ENCODE measurements at places on chromosomes 6 and 20. TPM values are rescaled to one million over a fixed set of nuclear protein-coding genes. Genes with fewer than 3 reads are reported as not detected.

- no peak overlapping the region for H3K27ac ChIP-seq
- H3K4me1 ChIP-seq: peaks cover 4% of the 10 kb centered on the region
- DNase-seq: no peak
- peaks cover 5% of the 10 kb centered on the region for H3K36me3 ChIP-seq
Observed at GRCh38 chr6:109351231-109352130, 30.8 kb downstream of the CD164 start.

- H3K4me3 ChIP-seq: peak overlapping the region; percentile 76
- no peaks in the 10 kb centered on the region for H3K27me3 ChIP-seq
- peak; percentile 38 for DNase-seq
- H3K4me1 ChIP-seq: peaks cover 4% of the 10 kb centered on the region
- peak overlapping the region; percentile 89 for H3K27ac ChIP-seq
- H3K36me3 ChIP-seq: no peaks in the 10 kb centered on the region
Observed at GRCh38 chr6:146543940-146544615, 445 bp downstream of the RAB32 start.

DNA sequence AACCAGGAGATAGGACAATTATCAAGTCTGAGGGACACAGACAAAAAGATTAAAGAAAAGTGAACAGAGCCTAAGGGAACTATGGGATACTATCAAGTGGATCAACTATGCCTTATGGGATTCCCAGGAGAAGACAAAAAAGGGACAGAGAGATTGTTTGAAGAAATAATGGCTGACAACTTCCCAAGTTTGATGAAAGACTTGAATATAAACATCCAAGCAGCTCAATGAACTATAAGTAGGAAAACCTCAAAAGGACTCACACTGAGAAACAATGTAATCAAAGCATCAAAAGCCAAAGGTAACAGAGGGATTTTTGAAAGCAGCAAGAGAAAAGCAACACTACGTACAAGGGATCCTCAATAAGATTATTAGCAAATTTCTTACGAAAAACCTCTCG lies 11.0 kb downstream of the ZNF133 start:
- H3K4me3 ChIP-seq: no peak overlapping the region
- H3K27me3 ChIP-seq: no peaks in the 10 kb centered on the region
- DNase-seq: no peak

- peak; percentile 52 for DNase-seq
- peaks cover 56% of the 10 kb centered on the region for H3K36me3 ChIP-seq
- no peak overlapping the region for H3K27ac ChIP-seq
- H3K4me3 ChIP-seq: no peak overlapping the region
Observed at GRCh38 chr6:160035693-160036330, 66.9 kb downstream of the IGF2R start.

DNA sequence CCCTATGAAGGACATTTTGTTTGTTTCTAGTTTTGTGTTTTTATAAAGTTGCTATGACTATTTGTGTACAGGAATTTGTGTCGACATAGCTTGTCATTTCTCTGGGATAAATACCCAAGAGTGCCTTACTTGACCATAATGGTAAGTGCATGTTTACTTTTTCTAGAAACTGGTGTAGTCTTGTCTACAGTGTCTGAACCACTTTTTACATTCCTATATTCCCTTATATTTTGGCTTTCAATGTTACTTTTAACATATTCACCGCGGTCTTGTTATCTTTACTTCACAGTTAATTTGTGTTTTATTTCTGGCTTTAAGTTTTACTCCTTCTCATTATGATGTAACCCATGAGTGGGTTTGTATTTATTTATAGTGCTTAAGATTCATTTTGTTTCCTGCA lies 444.4 kb upstream of the RGS17 start:
- no peaks in the 10 kb centered on the region for H3K27me3 ChIP-seq
- H3K4me1 ChIP-seq: no peaks in the 10 kb centered on the region
- H3K27ac ChIP-seq: no peak overlapping the region
- no peaks in the 10 kb centered on the region for H3K36me3 ChIP-seq

- no peak overlapping the region for H3K27ac ChIP-seq
- peak; percentile 98 for DNase-seq
- peaks cover 16% of the 10 kb centered on the region for H3K36me3 ChIP-seq
- no peak overlapping the region for H3K4me3 ChIP-seq
Observed at GRCh38 chr6:108564178-108564577, 3.5 kb downstream of the FOXO3 start.

DNA sequence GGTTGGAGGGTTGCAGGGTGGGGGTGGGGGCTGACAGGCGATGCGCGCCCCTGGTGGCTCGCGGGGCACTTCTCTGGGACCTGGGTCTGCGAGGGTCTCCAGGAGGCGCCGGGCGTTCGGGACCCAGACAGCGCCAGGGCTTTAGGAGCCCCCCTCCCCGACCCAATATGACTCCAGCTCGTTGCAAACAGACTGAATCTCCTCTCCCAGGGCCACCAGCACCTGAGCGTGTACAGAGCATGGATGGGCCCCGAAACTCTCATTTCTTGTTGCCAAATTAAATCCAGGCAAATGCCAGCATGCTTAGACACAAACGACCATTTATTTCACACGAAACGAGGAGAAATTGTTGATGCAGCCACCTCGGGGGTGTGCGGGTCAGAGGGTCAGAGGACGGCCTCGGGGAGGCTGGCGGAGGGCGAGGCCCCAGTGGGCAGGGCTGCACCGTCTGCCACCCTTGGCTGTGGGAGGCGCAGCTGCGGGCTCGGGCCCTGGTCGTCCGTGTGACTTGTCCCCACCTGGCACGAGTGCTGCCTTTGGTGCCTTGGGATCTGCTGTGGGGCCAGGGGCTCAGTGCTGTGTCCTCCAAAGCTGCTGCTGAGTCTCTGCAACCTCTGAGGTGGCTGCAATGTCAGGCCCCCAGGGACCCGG lies 20.9 kb upstream of the GATA5 start:
- peaks cover 28% of the 10 kb centered on the region for H3K27me3 ChIP-seq
- no peak overlapping the region for H3K4me3 ChIP-seq
- no peaks in the 10 kb centered on the region for H3K36me3 ChIP-seq
- DNase-seq: no peak
- H3K4me1 ChIP-seq: no peaks in the 10 kb centered on the region

- no peak overlapping the region for H3K4me3 ChIP-seq
- no peak for DNase-seq
- H3K27ac ChIP-seq: no peak overlapping the region
- H3K27me3 ChIP-seq: no peaks in the 10 kb centered on the region
- H3K36me3 ChIP-seq: no peaks in the 10 kb centered on the region
- peaks cover 4% of the 10 kb centered on the region for H3K4me1 ChIP-seq
Observed at GRCh38 chr6:89975991-89976693, 81.9 kb downstream of the GJA10 start.

DNA sequence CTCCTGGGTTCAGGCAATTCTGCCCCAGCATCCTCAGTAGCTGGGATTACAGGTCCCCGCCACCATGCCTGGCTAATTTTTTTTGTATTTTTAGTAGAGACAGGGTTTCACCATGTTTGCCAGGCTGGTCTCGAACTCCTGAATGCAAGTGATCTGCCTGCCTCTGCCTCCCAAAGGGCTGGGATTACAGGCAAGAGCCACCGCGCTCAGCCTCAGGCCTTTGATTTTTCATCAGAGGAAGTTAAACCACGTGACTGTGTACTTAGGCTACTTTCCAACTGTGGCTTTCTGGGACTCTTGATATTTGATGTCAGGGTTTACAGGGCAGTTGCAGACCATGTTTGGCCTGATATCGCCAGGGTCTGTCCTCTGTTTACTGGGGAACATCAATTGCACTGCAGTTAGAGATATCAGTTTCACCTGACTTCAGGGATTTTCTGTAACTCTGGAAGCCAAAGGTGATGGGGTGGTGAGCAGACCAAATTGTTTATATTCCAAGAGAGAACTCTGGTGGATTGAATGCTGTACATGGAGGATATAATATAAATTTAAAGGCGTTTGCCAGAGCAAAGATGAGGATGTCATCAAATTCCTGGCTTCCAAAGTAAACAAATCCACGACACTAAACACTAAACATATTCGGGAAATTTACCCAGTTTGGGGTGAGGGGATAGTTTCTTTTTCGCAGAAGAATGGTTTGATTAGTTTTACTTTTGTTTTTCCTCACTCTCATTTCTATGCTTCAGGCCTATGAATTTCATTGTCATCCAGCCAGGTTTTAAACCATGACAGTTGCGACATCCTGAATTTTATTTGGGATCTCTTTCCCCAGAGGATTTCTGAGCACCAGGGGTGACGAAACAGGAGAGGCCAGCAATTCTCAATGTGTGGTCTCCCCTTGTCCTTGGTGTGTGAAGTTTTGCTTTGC lies 4.2 kb downstream of the PSMF1 start:
- peaks cover 21% of the 10 kb centered on the region for H3K36me3 ChIP-seq
- DNase-seq: peak; percentile 57
- H3K27ac ChIP-seq: peak overlapping the region; percentile 72
- peak overlapping the region; percentile 22 for H3K4me3 ChIP-seq

- H3K4me3 ChIP-seq: no peak overlapping the region
- peaks cover 8% of the 10 kb centered on the region for H3K27me3 ChIP-seq
- H3K4me1 ChIP-seq: no peaks in the 10 kb centered on the region
- no peak for DNase-seq
- no peak overlapping the region for H3K27ac ChIP-seq
Observed at GRCh38 chr20:45452238-45452637, 17.3 kb upstream of the WFDC2 start.

- no peaks in the 10 kb centered on the region for H3K27me3 ChIP-seq
- H3K4me1 ChIP-seq: peaks cover 2% of the 10 kb centered on the region
- no peak for DNase-seq
- H3K4me3 ChIP-seq: no peak overlapping the region
Observed at GRCh38 chr6:15657290-15657689, 5.5 kb downstream of the DTNBP1 start.

- H3K27ac ChIP-seq: peak overlapping the region; percentile 58
- DNase-seq: peak; percentile 95
Observed at GRCh38 chr20:62740286-62741141, 31.9 kb downstream of the NTSR1 start.

DNA sequence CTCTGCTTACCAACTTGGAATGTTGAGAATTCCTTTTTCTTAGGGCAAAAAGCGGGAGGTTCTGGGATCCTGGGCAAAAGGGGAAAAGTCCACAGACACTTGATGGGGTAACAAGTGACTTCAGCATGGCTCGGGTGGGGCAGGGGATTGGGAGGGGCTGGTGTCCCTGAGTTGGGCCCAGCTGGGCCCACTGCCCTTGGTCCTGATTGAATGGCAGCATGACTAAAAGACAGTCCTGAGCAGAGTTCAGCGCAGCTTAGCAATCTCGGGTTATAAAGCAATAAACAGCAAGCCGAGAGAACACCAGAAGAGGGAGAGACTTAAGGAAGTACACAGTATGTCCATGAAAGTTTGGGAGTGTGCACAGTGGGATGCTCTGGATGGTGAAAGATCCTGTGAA lies 5.6 kb downstream of the PPP2R5D start:
- H3K27ac ChIP-seq: no peak overlapping the region
- no peak overlapping the region for H3K4me3 ChIP-seq
- H3K36me3 ChIP-seq: peaks cover 23% of the 10 kb centered on the region

PAX1 gene
- total RNA-seq: not detected

ULBP3 gene
- 43.0 TPM for total RNA-seq

CEP85L gene
- 24.2 TPM for total RNA-seq

NFATC2 gene
- total RNA-seq: 0.28 TPM

MDFI gene
- total RNA-seq: 0.28 TPM

CDH22 gene
- total RNA-seq: not detected
